ENCODE measurements at places on chromosomes 3 and 15.
A peak's percentile ranks its signal among the peaks of the same experiment; 100 is the strongest.

DNA sequence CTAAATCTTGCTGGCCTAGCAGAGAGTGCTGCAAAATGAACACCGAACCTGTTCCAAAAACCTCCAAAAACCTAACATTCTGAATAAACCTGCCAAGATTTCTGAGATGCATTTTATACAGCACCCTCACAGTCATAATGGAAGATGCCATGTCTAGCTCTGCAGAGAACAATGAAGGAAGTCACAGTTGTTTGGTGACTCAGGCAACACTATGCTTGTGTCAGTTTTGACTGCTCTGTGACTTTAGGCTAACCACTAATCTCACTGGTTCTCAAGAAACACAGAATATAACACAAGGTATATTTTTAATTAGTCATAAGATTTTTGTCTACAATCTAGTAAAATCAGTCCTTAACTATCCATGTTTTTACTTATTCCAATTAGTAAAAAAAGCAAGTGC, 606.6 kb downstream of the TBL1XR1 start:
- DNase-seq, result no peak

- DNase-seq, result no peak
Observed at GRCh38 chr3:155161640-155162292, 81.6 kb downstream of the MME start.

- no peak for DNase-seq
Observed at GRCh38 chr3:48423241-48423882, 6.5 kb downstream of the PLXNB1 start.

GRCh38 chr3:11455956-11456355, 183.8 kb downstream of the ATG7 start:
- no peak for DNase-seq

- no peak for DNase-seq
Observed at GRCh38 chr3:127729556-127730056, 56.9 kb downstream of the ABTB1 start.

DNA sequence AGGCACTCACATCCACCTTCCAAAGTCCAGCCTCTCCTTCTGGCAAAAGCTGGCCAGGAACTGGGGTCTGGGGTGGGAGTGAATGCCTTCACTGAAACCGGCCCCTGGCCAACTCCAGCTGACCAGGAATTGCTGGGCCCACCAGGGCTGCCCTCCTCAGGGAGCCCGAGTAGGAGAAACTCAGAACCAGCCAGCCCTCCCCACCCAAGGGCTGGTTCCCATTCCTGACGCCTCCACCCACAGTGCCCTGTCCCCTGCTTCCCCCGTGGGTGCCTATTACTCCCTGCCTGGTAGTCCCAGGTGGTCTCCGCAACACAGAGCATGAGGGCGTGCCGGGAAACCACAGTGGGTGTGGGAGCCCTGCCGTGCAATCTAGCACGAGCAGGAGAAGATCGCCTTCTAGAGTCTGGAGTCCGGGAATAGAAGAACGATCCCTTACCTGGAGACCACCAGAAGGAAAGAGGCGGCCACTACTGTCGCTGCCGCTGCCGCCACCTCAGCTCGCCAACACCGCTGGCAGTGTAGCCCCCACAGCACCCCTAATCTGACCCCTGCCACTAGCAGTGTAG, 178.8 kb downstream of the POTEB3 start:
- DNase-seq, result no peak

DNA sequence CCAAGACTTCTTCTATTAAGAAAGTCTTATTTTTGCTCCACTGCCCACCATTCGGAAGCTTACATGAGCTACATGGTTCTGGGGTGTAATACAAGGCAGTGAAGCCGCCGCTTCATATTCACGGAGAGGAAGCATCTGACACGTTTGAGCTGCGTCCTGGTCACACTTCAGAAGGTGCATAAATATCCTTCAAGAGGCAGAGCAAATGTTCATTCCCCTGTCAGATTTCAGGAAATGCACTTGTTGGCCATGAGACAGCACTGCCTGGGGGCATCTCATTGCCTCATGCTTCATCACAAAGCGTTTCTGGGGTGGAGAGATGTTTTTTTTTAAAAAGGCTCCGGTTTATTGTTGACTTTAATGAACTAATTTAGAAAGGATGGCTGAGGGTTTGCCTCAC, 119.9 kb downstream of the CADPS start:
- DNase-seq, result no peak

DNA sequence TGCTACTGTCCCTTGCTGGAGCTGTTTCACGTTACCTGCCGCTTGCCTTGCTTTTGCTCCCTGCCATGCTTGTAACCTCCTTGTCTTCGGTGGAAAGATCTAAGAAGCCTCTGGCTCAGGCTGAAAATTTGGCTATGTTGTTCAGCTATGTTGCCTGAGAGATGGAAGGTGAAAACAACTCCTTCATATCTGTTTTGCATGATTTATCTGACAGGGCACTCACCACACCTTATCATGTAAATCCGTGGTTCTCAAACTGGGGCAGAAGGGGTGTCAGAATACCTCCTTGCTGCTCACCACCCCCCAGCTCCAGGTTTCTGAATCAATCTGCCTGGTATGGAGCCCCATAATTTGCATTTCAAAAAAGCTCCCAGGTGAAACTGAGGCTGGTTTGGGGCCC, 6.5 kb upstream of the CORO2B start:
- no peak for DNase-seq

- DNase-seq, result no peak
Observed at GRCh38 chr3:116950301-116951055, 240.9 kb downstream of the TUSC7 start.

GRCh38 chr3:135161425-135161824, 366.4 kb downstream of the EPHB1 start:
- no peak for DNase-seq

DNA sequence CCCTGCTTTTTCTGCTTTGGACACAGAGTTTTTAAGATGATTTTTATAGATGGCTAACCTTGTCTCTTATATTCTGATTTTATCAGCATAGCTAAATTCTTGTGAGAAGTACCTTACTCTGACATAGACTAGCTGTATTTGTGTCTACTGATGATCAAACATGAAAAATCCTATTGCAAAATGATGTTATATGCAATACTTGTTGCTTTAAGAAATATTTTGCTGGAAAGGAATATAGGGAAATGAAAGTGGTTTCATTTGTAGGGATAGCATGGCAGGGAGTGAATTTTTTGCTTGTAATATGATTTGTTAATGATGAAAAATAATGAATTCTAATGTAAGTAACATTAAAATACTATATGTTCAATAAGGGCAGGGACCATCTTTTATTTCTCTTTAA, 35.9 kb downstream of the CFAP91 start:
- no peak for DNase-seq

- peak; percentile 88 for DNase-seq
Observed at GRCh38 chr15:64507293-64507802, 47.0 kb downstream of the ZNF609 start.

GRCh38 chr3:65303431-65303830, 615.6 kb upstream of the ADAMTS9 start:
- no peak for DNase-seq

GRCh38 chr3:17065315-17065714, 180.6 kb downstream of the PLCL2 start:
- DNase-seq, result no peak

- peak; percentile 76 for DNase-seq
Observed at GRCh38 chr15:83077491-83078230, 10.6 kb upstream of the BTBD1 start.

DNA sequence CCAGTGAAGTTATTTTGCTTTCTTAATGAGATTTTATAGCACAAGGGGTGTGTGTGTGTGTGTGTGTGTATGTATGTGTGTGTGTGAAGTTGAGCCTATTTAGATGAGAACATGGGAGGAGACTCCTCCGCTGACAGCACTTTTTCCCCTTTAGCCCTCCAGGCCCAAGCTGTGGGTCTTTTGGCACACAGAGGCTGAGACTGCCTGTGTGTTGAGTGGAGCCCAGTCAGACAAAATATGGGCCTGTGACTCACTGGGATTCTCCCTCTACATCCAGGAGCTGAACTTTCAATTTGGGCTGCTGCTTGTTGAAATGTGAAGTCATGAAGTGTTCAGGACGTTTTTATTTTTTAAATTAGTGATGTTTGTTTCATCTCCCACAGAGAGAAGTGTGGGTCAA, 108.0 kb downstream of the MFSD1 start:
- no peak for DNase-seq

DNA sequence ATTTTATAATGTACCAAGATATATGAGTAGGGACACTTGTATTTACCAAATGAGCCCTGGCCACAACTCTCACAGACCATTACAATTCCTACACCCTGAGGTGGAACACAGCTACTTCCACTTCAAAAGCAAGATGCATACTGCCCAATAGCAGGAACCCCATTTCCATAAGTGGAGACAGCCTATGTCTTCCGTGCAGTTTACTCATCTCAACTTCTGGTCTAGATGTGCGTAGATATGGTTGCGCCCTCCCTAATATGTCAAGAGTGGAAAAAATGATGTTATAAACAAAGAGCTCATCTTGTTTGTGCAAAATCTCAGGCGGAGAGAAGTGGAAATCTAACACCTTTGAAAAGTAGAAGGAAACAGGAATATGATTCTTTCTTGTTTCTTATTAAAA, 44.6 kb downstream of the RAB27A start:
- DNase-seq, result no peak

DNA sequence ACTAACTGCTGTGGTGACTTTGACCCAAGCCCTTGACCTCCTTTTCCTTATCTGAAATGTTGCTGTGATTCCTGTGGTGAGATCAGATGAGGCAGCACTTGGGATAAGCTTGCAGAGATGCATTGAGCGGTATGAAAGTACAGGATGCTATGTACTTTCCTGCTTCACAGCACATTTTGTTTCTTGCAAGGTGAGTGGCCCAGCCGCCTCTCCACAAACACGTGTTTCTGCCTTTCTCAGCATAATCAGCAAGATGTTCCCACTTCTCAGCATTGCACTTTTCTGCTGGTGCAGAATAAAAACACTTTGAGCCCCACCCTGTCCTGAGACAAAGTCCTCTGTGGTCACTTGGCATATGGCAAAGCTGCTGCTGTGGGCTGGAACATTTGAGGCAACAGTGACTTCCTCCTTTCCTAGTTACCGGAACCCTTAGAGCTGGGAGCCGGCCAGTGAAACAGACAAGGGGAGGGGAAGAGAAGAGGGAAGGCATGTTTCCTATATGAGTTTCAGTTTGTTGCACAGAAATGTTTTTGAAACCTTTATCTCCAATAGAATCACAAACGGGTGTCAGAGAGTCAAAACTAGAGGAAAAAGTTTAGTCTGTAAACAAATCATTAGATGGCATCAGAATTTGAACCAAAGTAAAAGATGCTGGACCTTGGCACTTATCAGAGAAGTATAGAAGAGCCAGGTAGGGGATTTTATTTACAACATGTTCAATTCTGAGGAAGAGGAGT, 5.0 kb downstream of the NUDT16 start:
- DNase-seq, result no peak

- DNase-seq, result no peak
Observed at GRCh38 chr3:48503401-48504050, 448 bp downstream of the SHISA5 start.

DNA sequence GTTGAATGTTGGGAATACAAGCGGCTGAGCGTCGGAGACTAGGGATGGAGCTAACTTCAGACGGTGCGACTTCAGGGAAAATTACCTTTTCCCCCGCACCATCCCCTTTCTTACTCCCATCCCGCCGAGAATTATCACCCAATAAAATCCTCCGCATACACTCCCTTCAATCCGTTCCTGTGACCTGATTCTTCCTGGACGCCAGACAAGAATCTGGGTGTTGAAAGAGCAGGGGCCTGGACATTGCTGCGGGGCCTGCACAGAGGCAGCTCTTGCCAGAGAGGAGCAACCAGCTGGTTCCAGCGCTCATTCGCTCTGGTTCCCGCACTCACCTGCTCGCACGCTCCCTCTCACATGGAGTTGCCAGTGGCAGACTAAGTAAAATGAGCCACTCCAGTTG, 241.9 kb downstream of the ALCAM start:
- no peak for DNase-seq

- no peak for DNase-seq
Observed at GRCh38 chr3:47617086-47618010, 38.7 kb upstream of the CSPG5 start.

DNA sequence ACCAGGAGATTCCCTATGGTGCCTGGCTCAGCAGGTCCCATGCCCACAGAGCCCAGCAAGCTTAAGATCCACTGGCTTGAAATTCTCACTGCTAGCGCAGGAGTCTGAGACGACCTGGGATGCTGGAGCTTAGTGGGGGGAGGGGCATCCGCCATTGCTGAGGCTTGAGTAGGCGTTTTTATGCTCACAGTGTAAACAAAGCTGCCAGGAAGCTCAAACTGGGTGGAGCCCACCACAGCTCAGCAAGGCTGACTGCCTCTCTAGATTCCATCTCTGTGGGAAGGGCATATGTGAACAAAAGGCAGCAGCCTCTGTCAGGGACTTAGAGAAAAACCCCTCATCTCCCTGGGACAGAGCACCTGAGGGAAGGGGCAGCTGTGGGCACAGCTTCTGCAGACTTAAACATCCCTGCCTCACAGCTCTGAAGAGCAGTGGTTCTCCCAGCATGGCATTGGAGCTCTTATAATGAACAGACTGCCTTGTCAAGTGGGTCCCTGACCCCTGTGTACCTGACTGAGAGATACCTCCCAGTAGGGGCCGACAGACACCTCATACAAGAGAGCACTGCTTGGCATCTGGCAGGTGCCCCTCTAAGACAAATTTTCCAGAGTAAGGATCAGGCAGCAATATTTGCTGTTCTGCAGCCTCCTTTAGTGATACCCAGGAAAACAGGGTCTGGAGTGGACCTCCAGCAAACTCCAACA, 231.5 kb upstream of the SETMAR start:
- DNase-seq, result no peak

- no peak for DNase-seq
Observed at GRCh38 chr3:73136941-73137340, 75.5 kb downstream of the EBLN2 start.

DNA sequence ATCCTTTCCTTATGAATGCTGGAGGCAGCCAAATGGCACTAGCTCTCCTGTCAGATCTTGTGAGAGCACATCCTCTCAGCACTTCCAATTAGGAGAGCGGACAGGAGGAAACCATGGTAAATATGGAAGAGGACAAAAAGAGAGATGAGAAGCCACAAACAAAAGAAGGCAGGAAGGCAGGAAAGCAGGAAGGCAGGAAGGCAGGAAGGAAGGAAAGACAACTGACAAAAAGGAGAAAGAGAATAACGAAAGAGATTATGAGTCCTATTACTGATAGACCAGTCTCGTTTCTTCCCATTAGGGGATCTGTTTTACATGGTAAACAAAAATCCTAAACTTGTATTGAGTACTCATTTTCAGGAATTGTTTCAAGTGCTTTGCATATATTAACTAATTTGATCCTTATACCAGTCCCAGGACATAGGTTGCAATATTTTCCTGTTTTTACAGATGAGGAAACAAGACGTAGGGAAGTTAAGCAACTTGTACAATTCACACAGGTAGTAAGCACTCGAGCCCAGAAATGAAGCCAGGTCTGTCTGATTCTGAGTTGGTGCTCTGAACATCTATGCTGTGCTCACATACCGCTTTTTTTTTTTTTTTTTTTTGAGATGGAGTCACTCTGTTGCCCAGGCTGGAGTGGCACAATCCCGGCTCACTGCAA, 4.2 kb downstream of the BCL2A1 start:
- DNase-seq, result no peak

GRCh38 chr15:22979238-22980188, 655 bp downstream of the CYFIP1 start:
- peak; percentile 23 for DNase-seq

Measured in NCI-H2227 treated with DMSO at 0.1 percent for 48 hours (cell line).